ENCODE measurements at places on chromosomes 3 and 15.

GRCh38 chr3:127690823-127691452 is 18.2 kb downstream of the ABTB1 start:
- DNase-seq: no peak

DNA sequence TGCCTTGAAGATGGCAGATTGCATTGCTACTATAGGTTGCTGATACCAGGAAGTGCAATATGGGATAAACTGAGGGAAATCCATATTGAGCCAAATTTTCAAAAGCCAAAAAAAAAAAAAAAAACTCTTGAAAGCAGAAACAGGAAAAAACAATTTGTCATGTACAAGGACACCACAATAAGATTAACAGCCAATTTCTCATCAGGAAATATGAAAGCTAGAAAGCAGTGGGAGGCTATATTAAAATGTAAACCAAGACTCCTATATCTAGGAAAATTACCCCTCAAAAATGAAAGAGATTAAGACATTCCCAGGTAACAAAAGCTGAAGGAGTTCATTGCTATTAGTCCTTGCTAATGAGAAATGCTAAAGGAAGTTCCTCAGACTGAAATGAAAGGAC is 462.8 kb upstream of the DPH6 start:
- DNase-seq: no peak

DNA sequence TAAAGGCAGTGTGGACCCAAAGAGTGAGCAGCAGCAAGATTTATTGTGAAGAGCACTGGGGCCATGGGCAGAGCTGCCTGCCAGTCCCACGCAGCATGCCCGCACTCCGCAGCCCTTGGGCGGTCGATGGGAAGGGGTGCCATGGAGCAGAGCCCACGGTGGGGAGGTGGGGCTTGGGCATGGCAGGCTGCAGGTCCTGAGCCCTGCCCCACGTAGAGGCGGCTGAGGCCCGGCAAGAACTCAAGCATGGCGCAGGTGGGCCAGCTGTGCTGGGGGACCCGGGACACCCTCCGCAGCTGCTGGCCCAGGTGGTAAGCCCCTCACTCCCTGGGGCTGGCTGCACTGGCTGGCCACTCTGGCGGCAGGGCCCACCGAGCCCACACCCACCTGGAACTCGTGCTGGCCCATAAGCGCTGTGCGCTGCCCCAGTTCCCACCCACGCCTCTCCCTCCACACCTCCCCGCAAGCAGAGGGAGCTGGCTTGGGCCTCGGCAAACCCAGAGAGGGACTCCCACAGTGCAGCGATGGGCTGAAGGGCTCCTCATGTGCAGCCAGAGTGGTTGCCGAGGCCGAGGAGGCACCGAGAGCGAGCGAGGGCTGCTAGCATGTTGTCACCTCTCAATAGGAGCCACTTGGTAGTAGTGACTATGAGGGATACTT is 1218.8 kb upstream of the EPHA6 start:
- DNase-seq: no peak

GRCh38 chr3:67361770-67362169 is 292.6 kb downstream of the SUCLG2 start:
- no peak for DNase-seq

DNA sequence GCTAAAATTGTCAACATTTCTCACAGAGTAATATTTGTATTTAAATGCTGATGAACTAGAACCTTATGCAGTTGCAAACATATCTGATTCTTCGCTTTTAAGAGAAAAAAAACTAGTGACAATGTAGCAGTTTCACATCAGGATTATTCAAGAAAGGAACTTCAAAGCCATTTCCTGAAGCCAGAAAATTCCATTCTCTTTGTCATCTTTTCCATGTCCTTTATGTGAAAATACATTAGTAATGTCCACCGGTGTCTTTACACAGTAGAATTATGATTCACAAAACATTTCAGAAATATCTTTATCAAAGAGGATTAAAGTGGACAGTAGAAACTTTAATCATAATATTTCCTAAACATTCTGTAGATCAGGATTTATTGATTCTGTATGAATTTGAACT is 12.7 kb upstream of the LXN start:
- no peak for DNase-seq

GRCh38 chr15:77670558-77671361 is 38.0 kb upstream of the LINGO1 start:
- DNase-seq: no peak

DNA sequence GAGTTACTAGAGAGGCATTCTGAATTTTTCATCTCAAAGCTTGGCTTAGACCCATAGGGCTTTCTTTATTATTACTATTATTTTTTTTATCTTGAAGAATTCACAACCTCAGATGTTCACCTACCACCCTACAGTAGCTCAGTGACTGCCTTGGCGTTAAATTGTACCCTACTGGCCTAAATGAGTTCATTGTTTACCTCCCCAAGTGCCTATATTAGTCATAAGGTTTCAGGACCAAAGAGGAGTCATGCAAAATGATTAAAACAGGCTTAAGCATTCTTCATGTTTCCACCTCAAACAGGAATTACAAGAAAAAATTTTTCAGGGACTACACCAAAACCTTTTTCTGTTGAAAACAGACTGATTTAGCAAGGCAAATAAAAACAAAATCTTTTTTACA is 751.5 kb downstream of the SQOR start:
- no peak for DNase-seq

DNA sequence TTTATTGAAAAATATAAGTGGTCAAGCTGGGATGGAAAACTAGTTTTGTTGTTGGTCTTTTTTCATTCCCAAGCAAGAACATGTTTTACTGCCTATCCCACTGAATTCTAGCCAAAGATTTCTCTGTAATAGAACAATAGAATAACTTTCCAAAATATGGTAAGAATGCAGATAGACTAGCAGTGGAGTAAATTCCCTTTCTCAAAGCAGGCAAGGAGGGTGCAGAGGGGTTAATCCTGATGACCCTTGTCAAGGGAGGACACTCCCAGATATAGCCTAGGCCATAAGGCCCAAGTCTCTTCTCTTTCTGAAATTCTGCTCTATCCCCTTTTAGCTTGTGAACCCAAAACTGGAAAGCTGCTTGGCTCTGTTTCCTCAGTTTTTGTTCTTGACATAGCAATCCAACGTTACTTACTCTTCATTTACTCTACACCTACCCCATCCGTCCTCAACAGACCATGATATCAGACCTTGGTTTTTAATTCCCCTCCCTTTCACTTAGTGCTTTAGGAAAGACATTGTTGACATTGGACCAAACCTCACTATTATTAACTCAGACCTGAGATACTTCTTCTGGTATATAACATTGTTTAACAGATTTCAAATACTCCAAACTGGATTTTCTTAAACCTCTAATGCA is 453.6 kb upstream of the THBS1 start:
- no peak for DNase-seq

GRCh38 chr3:129934234-129935123 is 40.0 kb upstream of the TRH start:
- peak; percentile 26 for DNase-seq

DNA sequence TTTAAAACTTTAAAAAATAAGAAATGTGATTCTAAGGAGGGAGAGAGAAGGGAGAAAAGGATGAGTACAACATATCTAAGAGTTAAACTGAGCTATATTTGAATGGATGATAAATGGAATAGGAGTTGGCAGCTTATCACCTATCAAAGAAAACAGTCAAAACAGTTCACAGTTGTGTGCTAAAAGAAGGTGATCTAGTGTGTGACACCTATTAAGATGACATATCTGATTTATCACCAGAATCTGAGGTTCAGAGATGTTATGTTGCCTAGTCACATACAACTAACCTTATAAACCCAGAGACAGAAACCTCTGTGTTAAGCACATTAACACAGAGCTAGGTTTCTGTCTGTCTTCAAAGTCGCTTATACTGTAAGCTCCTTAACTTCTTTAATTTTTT is 3.0 kb downstream of the ATP13A3 start:
- no peak for DNase-seq

- DNase-seq: no peak
Measured at GRCh38 chr15:60006203-60006862, 2.2 kb downstream of the FOXB1 start.

DNA sequence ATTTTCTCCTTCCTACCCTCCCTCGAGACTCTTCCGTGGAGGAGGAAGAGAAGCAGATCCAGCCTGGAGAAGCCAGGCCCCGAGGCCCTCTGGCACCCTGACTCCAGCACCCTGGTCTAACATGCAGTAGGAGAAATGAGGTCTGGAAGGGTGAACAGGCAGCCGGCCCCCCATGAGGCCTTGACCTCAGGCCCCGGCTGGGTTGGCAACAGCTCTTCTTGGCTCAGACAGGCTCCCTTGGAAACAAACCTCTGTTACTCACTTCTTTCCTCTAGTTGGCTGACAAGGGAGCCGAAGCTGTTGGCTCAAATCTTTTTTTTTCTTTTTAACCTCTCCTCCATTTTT is 73.4 kb downstream of the CPN2 start:
- peak; percentile 30 for DNase-seq

DNA sequence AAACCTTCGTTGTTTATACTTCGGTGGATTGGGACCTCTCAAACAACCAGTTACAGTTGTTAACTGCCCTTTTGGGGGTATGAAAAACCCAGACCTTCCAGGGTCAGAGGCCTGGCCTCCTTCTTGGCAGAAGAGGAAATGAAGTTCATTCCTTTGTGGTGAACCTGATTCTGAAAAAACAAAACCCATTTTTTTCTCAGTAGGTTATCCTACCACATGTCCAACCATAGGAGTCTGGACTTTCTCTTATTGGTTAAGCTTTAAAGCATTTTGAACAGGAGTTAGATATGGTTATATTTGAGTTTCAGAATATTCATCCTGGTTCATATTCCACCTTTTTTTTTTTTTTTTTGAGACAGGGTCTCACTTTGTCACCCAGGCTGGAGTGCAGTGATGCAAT is 7.2 kb upstream of the LACTB start:
- no peak for DNase-seq

DNA sequence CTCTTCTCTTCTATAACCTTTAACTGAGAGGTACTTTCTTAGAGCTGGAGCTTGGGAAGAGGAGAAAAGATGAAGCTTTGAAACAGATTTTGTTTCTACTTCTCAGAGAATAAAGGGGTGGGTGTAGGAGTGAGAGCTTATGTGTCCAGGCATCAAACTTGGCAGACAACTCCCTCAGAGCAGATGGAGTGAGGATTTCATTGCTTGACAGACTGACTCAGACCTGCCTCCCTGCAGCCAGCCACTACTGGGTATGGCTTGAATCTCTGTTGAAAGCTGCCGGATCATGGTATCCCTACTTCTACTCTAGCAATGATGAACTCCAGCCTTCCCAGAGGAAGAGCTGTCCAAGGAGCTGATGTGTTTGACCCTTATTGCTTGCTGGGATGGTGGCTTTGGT is 36.7 kb downstream of the SYN2 start:
- no peak for DNase-seq

- peak; percentile 69 for DNase-seq
Measured at GRCh38 chr3:11643605-11644087, at the start of gene VGLL4. VGLL4 (minus strand) TSS chr3:11643915; CDS start chr3:11643518, 397 bp downstream.

- DNase-seq: no peak
Measured at GRCh38 chr3:195263193-195263924, 7.6 kb downstream of the XXYLT1 start.

DNA sequence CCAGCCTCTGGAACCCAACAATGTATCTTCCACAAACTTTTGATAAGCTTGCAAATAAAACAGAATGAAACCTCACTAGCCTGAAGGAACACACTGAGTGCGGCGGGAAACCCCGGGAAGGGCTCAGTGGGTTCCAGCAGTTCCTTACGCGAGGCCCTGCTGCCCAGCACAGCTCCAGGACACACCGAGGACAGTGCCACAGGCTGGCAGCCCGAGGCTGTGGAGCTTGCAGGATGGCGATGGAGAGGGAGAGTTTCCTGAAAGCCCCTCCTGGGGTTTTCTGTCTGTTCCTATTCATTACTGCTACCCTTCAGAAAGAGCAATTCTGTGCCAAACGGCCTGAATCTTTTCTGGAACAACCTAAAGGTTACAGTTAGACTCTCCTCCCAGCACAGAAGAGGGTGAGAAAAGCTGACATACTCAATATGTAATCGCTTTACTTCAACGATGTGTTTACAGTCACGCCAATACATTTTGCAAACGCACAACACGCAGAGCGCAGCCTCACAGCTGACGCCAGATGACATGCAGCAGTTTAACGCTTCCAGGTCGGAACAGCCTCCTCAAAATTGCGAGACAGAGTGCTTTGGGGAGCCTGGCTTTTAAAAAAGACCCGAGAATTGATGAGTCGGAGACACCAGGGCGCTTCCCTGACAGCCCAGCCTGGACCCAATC is 57.1 kb upstream of the RPL32 start:
- DNase-seq: no peak

- no peak for DNase-seq
Measured at GRCh38 chr15:81604713-81605112, 230.7 kb upstream of the TMC3 start.

GRCh38 chr3:111588527-111588926 is 6.6 kb downstream of the ZBED2 start:
- DNase-seq: no peak

- no peak for DNase-seq
Measured at GRCh38 chr3:71241246-71241901, 342.2 kb downstream of the FOXP1 start.

- no peak for DNase-seq
Measured at GRCh38 chr3:57803647-57804081, 47.6 kb downstream of the SLMAP start.

GRCh38 chr3:157493627-157494550 is 9.3 kb downstream of the VEPH1 start:
- DNase-seq: peak; percentile 88

DNA sequence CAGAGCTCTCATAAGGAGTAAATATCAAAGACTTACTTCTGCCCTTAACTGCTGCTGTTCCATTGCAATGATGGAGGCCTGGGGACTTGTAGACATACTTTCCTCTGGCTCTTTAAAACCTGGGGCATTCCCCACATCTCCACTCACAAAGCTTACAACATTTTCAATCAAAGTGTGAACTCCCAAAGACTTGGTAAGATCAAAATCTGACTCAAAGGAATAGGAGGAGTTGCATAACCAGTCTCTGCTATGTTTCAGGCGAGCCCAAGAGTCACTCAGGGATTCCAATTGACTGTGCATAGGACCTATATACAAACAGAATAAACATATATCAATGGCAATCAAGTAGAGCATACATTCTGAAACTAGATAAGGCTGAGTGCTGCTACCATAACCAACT is 101.5 kb downstream of the FBXL22 start:
- no peak for DNase-seq

GRCh38 chr15:61030451-61030850 is 198.7 kb downstream of the RORA start:
- no peak for DNase-seq

DNA sequence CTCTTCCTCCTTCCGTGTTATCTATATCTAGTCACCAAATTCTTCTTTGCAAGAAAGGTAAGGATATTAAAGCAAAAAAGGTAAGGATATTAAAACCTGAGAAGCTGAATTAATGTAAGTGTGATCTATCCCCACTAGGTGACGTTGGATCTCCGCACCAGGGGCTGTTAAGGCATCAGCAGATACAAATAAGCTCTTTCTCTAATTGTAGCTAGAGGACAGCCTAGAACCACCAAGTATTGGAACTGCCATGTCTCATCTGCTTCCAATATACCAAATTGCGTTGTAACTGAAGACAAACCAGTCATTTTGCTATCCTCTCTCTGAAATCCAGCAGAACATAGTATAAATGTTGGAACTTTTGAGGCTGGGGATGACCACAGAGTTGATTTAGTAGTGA is 471.2 kb upstream of the TGFBR2 start:
- DNase-seq: no peak

All from NCI-H1092 treated with DMSO at 0.1 percent for 48 hours (cell line).